ENCODE measurements at places on chromosomes 7 and 10.

- DNase-seq, result no peak
These were observed 38.8 kb downstream of the GSDME start for GRCh38 chr7:24718431-24718831.

- DNase-seq, result no peak
These were observed 6.1 kb upstream of the IMMP2L start for GRCh38 chr7:111568419-111568818.

DNA sequence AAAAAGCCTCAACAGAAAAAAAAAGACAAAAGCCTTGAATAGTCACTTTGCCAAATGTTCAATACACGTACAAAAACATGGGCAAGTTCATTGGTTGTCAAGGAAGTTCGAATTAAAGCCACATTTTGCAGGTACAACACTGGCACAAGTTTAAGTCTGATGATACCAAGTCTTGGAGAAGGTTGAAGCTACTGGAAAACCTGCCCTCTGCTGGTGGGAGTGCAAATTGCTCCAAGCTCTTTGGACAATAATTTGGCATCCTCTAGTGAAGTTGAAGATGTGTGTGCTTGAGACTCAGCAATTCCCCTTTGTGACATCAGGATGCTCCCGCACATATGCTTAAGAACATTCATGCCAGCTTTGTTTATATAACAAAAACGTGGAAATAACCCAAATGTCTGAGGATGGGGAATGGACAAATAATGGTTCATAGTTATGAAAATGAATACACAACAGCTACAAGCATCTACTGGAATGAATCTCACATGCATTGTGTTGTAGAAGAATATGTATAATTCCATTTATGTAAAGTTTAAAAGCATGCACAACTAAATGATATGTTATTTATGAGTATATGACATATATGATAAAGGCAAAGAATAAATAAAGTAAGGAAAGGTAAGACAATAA lies 120.0 kb upstream of the PLPP4 start:
- no peak for DNase-seq

- DNase-seq, result peak; percentile 5
These were observed 57.5 kb downstream of the COL17A1 start for GRCh38 chr10:104028146-104028545.

Data from bone marrow (tissue), 2 donors.